ENCODE measurements at places on chromosomes 3 and 15.

DNA sequence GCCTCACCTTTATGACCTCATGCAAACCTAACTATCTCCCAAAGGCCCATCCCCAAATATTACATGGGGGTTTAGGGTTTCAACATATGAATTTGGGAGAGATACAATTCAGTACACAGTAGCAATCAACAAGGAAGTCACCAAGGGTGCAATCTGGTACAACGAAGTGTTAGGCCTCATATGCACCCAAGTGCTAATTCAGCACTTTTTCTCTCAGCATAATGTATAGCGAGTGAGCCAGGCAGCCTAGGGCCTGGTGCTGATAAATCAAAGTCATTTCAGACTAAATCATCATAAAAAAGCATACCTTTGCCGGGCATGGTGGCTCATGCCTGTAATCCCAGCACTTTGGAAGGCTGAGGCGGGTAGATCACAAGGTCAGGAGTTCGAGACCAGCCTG lies 11.7 kb upstream of the KBTBD8 start:
- no peak for DNase-seq

DNA sequence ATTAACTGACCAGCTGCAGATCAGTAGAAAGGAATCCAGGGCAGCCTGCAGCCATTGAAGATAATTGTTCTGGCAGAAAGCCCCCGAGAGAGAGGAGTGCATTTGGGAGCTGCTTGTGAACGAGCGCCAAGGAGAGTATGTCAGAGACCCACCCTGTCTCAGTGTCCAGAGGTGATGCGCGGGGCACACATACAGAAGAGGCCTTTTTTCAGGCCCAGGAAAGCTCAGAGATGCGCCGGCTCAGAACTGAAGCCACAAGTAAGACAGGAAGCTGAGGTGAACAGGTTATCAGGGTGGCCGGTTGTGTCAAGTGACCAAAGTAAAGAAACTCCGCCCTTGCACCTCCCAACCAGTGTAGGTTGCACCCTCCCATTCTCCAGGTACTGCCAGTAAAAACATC lies 59.8 kb upstream of the HEG1 start:
- DNase-seq = no peak

DNA sequence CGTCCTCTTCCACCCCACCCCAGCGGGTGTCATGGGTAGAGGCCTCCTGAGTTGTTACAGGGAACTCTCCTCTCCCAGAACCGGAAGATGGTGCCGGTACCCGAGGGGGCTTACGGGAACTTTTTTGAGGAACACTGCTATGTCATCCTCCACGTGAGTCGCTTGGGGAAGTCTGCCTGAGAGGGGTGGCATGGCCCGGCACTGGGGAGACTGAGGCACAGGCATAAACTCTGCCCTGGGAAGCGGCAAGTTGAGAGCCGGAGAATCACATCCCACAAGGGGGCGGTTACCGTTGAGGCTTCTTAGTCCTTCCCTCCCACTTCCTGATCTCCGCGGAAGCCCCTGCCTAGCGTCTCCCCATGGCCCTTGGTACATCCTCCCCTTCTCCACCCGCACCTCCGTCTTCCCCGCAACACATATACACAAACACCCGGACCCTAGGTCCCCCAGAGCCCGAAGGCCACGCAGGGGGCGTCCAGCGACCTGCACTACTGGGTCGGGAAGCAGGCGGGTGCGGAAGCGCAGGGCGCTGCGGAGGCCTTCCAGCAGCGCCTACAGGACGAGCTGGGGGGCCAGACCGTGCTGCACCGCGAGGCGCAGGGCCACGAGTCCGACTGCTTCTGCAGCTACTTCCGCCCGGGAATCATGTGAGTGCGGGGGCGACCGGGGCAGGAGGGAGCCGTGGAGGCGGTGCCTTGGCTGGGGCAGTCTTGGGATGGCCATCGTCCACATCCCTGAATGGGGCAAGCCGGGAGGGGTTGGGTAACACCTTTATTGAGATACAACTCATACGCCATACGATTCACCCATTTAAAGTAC lies 3.4 kb downstream of the VILL start:
- peak; percentile 47 for DNase-seq

DNA sequence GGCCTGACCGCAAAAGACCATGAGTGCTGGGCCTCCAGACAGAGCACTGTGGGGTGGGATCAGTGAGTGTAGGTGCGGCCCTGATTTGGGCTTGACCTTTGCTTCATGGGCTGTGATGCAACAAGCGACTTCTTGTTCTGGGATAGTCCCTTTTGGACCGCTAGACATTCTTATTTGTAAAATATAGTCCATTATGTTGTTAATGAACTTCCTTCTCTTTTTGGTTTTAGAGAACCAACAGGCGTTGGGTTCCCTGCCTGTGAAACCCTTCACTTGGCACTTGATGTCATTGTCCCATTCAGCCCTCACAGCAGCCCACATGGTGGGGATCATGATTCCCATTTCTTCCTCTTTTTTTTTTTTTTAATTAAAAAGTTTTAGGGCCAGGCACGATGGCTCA lies 15.8 kb upstream of the TRH start:
- no peak for DNase-seq

- peak; percentile 25 for DNase-seq
These were observed 643 bp downstream of the MYO5A start for GRCh38 chr15:52527911-52528563.

- no peak for DNase-seq
These were observed 108.8 kb upstream of the CCDC54 start for GRCh38 chr3:107268469-107268868.

- no peak for DNase-seq
These were observed 13.0 kb upstream of the SEC62 start for GRCh38 chr3:169953462-169954141.

- no peak for DNase-seq
These were observed at the start of gene CP for GRCh38 chr3:149221783-149222517. CP (minus strand) TSS chr3:149221829; CDS start chr3:149221792, 37 bp downstream.

GRCh38 chr3:52088445-52089367 lies 32.3 kb upstream of the DUSP7 start:
- no peak for DNase-seq

- DNase-seq = no peak
These were observed 21.2 kb upstream of the SIAH2 start for GRCh38 chr3:150783920-150784746.

DNA sequence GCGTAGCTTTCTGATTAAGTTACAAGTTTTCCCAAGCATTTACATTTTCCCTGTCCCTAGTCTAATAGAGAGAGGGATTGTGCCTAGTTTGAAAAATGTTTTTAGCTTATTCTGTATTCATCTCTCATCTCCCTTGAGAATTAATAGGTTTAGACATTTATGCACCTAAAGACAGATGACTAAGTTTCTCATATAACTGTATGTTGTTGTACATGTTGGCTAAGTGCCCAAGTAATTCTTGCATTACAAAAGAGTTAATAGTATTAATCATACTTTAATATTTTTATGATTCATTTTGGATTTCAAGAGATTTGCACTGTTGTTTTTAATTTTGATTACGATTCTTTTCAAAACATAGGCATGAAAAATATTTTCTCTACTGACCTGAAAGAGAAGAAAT lies 109.0 kb upstream of the TBL1XR1 start:
- DNase-seq = no peak

DNA sequence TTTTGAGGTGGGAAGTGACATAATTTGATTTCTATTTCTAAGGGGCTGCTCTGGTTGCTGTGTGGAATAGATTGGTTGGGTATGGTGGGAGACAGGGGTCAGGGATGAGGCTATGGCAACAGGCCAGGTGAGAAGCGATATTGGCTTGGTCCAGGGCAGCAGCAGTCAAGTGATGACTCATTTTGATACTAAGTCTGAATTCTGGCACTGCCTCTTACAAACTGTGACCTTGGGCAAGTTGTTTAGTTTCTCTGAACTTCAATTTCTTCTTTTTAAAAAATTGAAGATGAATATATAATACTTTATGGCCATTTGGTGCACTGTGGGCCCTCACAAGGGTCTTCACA lies 40.4 kb upstream of the CLSTN2 start:
- DNase-seq = no peak

DNA sequence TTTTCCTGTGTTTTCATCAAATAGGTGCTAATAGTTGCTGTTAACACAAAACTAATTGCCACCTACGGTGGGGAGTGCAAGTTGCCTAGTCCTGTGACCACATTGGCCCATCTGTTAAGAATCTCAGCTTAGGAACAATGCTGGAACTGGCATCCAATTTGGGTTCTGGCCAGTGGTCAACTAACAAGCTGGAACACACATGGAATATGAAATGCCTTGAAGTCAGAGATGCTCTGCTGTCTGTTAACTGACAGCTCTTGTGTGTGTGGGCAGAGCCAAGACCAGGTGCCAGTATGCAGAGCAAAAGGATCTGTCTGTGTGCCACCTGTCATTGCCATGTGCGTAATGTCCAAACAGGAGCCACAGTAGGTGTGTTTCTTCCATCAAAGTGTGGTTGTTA lies 460.8 kb downstream of the ROBO2 start:
- DNase-seq = no peak

DNA sequence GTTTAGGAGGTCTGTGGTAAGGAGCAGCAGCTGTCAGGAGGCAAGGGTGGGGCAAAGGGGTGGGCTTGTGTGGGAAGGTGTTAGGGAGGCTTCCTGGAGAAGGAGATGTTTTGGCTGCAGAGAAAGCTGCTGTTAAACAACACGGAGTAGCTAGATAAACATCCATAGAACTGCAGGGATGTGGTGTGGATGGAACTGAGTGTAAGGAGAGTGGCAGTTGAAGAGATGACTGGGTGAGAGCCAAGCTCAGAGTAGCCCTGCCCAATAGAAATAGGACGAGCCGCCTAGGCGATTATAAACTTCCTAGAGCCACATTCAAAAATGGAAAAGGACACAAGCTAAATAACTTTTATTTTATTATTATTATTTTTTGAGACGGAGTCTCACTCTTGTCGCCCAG lies 19.9 kb downstream of the RPLP1 start:
- DNase-seq = no peak

GRCh38 chr15:94722024-94722636 lies 490.8 kb downstream of the MCTP2 start:
- DNase-seq = no peak

GRCh38 chr3:48142316-48142870 lies 45.8 kb downstream of the CDC25A start:
- DNase-seq = no peak

DNA sequence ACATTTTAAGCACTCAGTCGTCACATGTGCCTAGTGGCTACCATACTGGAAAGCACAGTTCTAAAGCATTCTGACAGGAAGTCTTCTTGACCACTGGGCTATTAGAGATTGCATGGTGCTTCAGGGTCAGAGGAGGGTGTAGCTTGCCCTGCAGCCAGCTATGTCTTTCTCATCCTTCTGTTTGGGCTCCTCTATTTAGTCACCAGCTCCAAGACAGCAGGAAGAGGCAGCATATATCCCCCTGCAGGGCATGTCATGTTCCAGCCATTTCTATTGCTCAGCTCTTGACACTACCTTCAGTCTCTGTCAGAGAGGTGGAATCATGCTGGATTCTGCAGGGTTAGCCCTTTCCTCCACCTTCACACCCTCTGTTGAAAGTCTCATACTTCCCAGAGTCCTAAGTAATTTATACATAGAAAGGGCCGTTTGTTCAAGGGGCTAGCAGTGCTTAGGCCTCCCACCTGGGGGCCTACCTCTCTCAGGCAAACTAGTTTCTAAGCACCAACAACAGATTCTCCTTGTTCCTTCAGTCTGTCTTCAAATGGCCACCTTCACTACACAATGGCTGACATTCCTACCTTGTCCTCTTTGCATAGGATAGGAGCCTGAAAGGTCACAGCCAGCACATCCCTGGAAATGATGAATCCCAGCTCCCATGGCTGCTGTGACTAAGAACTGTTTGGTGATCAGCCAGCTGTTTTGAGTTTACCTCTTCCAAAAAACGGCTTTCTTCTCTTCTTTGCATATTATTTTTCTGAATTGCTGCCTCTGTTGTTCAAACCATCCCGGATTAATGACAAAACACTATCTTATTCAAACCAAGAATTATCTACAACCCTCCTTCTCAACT lies 115.7 kb upstream of the BFSP2 start:
- no peak for DNase-seq

- DNase-seq = no peak
These were observed 90.1 kb upstream of the MYO5C start for GRCh38 chr15:52385670-52386069.

DNA sequence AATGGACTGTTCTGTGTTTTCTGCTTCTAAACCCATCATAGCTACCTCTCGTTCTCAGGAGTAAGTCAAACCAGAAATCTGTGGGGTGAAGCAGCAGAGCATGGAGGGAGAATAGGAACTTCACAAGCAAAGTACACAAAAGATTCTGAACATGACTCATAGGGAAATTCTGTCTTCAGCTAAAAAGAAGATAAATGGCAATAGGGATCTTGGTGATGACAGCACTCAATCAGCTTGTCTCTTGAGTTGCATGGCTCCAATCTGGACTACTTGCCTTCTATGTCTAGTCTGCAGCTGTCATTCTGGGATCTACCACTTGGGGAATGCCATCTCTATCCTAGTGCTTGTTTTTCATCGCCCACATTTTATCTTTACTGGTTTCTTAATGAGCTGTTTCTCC lies 13.5 kb upstream of the GRAMD1C start:
- DNase-seq = no peak

DNA sequence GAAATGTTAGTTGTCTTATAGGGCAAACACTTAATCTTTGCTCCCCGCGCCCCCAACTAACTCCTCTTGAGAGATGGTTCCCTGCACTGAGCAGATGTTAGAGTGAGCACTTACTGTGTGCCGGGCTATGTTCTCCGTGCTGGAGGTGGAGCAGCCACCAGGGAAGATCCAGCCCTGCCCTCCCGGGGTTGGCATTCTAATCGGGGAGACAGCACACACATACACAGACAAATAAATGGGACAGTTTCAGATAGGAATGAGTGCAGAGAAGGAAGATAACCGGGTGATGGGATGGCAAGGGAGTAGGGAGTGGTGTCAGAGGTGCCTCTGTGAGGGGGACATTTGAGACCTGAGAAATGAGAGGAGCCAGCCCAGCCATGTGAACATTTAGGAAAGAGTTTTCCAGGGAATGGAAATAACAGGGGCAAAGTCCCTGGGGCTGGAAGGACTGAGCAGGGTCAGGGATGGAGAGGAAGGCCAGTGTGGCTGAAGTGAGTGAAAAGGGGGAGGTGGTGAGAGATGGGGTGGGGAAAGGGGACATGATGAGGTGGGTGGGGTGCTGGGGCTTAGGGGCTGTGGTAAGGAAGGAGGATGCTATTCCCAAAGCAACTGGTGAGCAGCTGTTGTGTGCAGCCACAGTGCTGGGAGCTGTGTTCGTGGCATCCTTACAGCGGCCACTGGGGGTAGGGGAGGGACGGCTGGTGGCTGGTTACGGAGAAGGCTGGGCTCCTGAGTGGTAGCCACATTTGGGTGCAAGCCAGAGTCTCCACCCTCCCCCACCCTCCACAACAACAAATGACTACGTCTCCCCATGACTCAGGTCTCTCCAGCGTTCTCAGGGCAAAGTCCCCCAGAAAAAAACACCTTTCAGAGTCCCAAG lies 15.4 kb upstream of the FGD5 start:
- DNase-seq = no peak

- DNase-seq = no peak
These were observed 443.1 kb upstream of the MDFIC2 start for GRCh38 chr3:70755526-70755925.

GRCh38 chr3:112477891-112478290 lies 21.4 kb downstream of the BTLA start:
- no peak for DNase-seq

DNA sequence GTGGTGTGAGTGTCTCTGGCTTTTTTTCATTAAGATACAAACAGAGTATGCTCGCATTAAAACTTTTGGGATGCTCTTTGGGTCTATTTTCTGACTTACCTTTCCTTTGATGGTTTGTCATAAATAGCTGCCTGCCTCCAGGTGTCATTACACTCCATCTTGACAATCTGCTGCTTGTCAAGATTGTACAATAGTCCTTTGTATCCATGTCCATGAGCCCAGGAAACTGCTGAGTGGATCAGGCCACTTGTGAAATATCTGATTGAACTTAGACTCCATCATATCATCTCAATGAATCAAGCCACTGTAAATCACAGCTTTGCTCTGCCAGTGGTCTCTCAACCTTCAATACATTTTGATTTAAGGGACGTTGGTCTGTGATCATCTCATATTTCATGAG lies 135.2 kb downstream of the ECT2 start:
- no peak for DNase-seq

Data from effector memory CD4-positive, alpha-beta T cell (primary cell).